H4 (cell line): ENCODE measurements at places on chromosomes 5 and 9.

GRCh38 chr5:65708145-65708544 is 13.8 kb downstream of the SGTB start:
- no peak for DNase-seq

DNA sequence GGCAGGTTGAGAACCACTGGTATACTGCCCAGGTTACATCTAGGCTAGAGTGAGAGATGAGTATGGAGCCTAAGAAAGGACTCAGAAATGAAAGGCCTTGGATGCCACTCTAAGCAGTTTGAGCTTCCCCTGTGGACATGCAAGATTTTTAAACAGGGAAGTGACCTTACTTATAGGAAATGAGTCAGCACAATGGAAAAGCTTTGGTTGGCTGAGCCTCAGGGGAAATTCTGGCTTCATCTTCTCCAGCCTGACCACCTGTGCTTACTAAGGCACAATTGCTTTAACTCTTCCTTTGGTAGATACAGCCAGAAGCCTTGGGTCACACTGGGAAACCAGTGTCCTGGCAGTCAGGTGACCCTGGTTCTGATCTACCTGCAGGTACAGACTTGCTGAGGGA is 380.2 kb upstream of the ZNF462 start:
- DNase-seq = peak; percentile 34

DNA sequence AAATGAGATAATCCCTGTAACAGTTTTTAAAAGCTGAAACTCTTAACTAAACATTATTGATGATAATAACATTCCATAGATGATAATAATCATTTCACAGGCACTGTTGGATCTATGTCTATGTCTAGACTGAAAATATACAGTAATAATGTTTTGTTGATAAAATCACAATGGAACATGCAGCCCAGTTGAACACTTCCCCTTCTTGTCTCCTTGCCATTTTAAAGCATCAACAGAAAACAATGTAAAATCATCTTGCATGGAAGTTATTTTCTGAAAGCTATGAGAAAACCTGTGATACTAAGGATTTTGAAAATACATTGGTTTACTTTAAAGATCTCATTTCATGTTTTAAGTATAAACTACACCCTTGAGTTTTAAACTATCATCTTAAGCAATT is 1.9 kb downstream of the GAPT start:
- DNase-seq = no peak

DNA sequence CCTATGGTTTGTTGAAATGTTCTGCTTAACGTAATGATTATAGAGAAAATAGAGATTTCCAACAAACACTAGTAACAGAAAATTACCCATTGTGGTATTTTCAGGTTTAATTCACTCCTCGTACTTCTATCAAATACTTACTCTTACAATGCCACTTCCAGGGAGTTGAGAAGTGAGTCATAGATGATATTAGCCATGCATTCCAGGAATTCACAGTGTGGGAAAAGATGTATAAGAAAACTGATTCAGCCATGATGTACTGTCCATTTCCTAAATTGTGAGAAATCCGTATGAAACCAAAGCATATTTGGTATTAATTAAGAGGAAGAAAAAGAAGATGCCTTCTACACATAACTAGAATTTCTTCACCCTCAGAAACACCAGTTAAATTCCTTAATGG is 1854.6 kb upstream of the WWC1 start:
- DNase-seq = peak; percentile 34

- DNase-seq = peak; percentile 21
Measured at GRCh38 chr5:90293931-90294330, 115.6 kb downstream of the CETN3 start.

DNA sequence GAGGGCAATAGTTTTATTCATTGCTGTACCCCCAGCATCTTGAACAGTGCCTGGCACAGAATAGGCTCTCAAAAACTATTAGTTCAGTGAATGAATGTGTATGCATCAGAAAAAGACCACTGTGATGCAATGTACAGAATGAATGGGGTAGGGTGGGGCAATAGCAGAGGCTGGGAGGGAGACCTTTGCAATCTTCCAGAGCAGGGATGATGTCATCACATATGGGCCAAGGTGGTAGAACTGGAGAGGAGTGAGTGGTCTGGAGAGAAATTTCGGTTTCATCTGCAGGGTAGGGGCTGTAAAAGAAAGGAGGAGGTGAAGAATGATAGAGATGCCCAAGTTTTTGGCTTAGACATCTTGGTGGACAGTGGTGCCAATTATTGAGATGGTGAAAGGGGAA is 23.4 kb upstream of the ARAP3 start:
- DNase-seq = no peak

DNA sequence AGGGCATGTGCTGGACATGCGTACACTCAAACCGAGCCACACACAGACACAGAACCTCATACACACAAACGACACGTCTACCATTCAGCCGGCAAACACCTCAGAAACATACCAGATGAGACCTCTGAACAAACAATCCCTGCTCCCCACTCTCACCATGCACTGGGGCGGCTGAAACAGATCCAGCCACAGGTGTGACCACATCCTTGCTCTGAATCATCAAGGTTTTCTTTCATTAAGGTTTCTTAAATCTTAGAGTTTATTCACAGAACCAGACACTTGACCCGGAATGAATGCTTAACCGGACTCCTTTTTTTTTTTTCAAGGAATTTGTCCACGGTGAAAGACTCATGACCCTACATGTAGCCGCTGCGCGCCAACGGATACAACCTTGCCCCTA is 26.2 kb downstream of the TERT start:
- DNase-seq = no peak

GRCh38 chr5:75720882-75721281 is 3.6 kb upstream of the POC5 start:
- DNase-seq = no peak

DNA sequence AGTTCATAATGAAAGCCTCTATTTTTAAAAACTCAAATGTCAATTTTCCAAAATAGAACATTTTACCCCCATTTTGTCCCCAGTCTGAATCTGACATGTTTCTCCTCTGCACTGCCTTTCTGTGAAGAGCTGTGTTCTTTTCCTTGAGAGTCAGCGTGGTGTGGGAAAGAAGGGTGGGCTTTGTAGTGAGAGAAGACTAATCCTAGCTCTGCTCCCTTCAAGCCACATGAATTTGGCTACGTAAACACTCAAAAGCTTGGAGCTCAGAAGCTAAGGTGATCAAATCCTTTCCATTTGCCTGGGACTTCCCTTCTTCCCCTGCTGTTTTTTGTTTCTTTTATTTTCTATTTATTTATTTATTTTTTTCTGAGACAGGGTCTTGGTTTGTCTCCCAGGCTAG is 598.5 kb downstream of the TLR4 start:
- DNase-seq = no peak

DNA sequence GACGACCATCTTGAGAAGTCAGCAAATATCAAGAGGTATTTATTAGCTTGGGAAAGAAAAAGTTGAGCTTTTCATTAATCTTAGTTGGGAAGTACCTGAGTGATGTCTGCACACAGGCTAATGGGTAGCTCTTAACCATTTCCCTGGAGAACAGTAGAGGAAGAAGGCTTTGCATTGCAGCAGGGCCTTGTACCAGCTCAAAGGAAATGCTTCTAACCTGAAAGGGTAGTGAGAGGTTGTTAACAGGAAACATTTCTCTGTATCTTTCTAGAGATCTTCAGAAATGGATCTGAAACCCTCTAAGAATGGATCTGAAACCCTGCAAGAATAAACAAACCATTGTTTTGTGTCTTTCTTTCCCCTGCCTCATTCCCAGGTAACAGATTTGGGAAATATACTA is 393.3 kb downstream of the PLK2 start:
- DNase-seq = no peak

DNA sequence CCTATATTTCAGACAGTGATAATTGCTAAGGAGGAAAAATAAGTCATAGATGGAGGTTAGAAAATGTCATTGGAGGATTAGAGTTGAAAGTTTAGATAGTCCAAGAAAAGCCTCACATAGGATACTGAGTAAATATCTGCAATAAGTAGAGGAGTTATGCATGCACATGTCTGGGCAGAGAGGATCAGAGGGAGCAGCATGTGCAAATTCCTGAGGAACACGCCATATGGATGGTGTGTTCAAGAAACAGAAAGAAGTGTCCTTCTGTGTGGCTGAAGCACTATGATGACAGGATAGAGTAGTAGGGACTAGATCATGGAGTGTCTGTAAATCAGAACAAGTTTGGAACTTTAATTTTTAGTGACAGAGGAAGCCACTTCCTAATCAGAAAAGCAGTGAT is 52.2 kb downstream of the SGCD start:
- DNase-seq = no peak

- DNase-seq = no peak
Measured at GRCh38 chr5:141761-142160, 49.5 kb upstream of the LRRC14B start.

DNA sequence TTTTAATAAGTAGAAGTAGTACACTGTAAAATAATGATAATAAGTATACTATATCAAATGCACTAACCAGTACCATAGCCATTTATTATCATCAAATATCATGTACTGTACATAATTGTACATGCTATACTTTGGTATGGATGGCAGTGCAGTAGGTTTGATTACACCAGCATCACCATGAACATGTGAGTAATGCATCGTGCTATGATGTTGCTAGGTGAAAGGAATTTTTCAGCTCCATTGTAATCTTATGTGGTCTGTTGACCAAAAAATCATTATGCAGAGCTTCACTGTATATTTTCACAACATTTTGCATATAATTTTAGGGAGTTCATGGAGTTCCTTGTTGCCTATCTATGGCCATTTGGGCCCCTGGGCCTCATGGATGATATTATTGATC is 72.2 kb upstream of the HMHB1 start:
- DNase-seq = no peak

GRCh38 chr5:133918316-133918715 is 50.1 kb downstream of the C5orf15 start:
- DNase-seq = no peak

DNA sequence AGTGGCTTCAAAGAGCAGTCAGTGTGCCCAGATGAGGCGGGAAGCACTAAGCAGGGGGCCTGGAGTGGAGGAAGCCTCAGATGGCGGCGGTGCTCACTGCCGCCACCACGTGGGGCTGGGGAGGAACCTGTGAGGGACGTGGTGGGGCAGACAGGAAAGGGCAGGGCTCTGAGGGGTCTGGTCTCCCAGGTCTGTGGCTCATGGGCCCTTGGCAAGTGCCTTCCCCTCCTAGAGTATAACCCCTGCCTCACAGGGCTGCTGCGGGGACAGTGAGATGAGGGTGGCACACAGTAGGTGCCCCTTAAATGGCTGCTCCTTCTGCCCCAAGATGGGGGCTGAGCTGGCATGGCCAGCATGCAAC is 26.6 kb downstream of the NR5A1 start:
- peak; percentile 27 for DNase-seq

- no peak for DNase-seq
Measured at GRCh38 chr9:34524349-34524748, 1.6 kb upstream of the ENHO start.

DNA sequence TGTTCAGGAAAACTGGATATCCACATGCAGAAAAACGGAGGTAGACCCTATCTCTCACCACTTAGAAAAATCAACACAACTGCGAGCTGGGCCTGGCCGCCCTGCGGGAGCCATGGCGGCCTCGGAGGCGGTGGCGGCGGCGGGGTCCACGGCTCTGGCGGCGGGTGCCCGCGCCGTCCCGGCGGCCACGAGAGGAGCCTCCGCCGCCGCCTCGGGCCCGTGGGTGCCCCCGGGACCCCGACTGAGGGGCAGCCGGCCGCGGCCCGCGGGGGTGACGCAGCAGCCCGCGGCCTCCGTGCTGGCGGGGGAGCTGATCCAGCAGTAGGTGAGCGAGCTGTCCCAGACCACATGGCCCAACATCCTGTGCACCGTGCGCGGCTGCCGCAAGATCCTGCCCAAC is 25.3 kb downstream of the FANCC start:
- no peak for DNase-seq

DNA sequence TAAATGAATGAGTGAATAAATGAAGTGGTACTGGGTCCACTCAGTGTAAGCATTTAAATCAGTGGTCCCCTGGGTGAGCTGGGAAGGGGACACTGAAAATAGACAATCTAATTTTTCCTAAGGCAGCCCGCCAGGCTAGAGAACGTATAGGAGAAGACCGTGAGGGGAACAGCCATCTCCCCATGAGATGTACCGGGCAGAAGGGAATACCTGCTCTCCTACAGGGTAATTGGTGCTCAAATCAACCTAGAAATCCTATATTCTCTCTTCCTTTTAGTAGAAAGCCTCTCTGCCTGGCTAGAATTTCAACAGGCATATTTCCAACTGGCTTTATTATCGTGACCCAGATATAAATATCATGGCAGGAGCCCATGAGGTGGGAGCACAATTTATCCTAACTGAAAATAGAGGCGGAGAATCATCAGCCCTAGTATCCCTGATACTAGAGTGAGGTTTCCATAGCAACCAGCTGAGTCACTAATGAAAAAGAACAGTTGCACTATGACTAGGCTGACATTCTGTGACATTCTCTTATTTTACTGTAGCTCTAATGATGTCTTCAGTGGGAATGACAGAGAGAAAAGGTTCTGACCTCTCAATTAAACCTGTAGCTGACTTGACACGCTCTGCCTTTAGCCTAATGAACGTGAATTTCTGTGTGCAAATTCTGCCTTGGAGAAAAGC is 96.5 kb upstream of the CAST start:
- peak; percentile 71 for DNase-seq

GRCh38 chr5:174231956-174232487 is 186.5 kb downstream of the NSG2 start:
- peak; percentile 83 for DNase-seq

GRCh38 chr5:74657165-74657564 is 16.6 kb upstream of the ENC1 start:
- DNase-seq = no peak

DNA sequence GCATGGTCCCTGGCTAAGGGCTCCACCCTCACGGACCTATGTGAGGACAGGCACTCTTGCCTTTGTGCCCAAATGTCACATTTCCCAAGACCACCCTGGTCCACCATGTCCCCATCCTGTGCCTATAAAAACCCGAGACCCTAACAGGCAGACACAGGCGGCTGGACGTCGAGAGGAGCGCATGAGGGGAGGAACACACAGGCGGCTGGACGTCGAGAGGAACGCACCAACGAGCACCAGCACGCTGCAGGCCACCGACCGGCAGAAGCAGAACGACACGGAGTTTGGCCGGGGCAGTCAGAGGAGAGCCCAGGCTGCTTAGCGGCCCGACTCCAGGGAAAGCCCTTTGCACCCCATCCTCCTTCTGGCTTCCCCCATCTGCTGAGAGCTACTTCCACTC is 119.9 kb downstream of the ADAMTS2 start:
- DNase-seq = no peak

- DNase-seq = no peak
Measured at GRCh38 chr9:124576751-124577150, 69.6 kb upstream of the NR5A1 start.

DNA sequence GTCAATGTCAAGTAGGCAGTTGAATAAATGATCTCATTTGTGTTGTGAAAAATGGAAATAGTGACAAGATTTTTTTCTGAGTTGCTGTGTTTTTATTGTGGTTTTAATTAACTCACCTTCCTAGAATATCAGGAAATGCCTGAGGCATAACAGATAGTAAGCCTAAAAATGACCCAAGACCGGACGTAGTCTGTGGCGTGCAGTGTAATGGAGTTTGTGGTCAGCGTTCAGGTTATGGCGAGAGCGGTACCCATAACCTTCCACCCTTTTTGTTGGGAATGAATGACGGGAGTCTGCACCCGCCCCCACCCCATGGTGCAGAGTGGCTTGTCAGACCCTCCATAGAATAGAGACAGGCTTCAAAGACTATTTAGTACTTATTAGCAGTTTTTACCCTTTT is 119.3 kb downstream of the GALNT10 start:
- DNase-seq = peak; percentile 19

- DNase-seq = no peak
Measured at GRCh38 chr5:78912811-78913210, 72.3 kb downstream of the ARSB start.
